ENCODE measurements at places on chromosomes 4 and X.

DNA sequence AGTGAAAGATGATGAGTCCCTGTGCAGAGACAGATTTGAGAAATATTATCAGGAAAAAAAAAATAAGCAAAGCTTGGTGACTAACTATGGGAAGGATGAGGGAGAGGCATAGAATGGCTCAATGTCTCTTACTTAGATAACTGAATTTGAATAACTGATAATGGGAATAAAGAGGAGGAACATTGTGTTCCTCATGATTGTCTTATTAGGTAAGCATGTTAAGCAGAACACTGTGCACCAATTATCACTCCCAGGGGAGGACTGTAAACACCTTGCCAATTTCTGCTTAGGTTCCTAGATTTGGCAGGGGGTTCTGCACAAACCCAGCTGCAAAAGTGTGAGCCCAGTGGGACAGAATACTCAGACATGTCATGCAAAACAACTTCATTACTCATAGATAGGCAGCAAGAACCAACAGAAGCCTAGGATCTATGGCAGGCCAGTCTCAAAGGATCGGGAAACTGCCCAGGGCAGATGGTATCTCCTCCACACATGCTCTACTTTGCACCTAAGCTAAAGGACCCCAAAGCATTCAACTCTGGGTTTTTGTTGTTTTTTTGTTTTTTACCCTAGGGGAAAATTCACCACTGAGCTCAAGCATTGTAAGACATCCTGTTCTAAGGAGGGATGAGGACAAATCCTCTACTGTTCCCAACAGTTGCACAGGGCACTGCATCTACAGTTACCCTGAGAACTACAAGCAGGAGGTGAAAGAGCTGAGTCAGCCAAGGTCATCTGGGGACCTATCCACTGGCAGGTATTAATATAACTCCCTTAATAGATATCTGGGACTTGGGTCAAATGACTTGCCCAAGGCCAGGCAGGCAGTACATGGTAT is 907.0 kb downstream of the RAPGEF2 start:
- DNase-seq = no peak

- no peak for DNase-seq
Observed at GRCh38 chr4:142112451-142112850, 476.1 kb downstream of the IL15 start.

DNA sequence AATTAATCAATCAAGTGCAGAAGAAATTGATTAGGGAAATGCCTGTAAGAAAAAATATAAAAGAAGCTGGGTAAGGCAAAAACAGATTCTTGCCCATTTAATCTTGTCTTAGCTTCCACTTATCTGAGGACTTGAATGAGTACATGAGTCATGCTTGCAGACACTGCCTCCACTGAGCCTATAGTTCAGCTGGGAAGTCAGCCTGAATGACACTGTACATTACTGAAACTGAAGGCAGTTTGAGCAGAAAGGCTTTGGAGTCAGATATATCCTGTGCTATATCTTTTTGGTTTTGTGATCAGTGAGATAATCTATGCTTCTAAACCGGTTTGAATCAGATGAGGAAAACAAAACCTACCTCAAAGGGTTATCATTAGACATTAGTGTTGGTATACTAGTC is 61.3 kb downstream of the NUDT11 start:
- no peak for DNase-seq

GRCh38 chr4:148162991-148163390 is 279.2 kb downstream of the NR3C2 start:
- DNase-seq = no peak

GRCh38 chr4:112853662-112854256 is 195.7 kb upstream of the ANK2 start:
- DNase-seq = no peak

DNA sequence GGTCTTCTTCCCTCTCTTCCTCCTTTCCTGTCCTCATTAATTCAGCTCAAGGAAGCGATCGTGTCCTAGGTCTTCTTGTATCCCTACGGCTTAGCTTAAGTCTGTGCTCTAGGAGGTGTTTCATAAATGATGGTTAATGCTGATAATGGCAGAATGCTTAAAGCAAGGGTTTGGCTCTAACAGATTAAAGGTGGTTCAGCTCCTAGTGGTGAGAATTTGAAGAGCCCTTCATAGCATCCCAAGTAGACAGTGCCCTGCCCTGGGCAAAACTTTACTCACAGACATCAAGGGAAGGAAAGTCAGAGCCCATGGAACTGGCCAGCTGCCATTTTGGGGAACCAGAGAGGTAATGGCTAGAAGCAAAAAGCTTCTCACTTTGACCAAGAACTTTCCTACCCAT is 47.0 kb upstream of the PGRMC1 start:
- no peak for DNase-seq

GRCh38 chr4:29046781-29047180 is 1673.4 kb upstream of the PCDH7 start:
- no peak for DNase-seq

GRCh38 chr4:76679691-76680090 is 218.3 kb downstream of the SOWAHB start:
- DNase-seq = no peak

DNA sequence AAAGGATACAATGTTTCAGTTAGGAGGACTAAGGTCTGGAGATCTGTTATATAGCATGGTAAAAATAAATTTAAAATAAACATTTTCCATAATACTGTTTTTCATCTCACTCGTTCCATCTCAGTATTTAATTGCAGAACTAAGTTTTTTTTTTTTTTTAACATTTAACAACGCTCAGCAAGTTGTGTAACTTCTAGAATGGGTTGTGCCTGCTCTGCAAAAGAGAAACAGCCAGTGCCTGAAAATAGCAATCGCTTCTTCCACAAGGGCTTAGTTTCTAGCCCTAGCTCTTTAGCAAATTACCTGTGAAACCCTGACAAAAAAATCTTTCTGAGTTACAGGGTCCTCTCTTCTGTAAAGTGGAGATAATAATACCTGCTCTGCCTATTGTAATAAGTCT is 41.9 kb downstream of the CNGA1 start:
- DNase-seq = no peak

- no peak for DNase-seq
Observed at GRCh38 chr4:83240379-83240875, 44.2 kb downstream of the COQ2 start.

DNA sequence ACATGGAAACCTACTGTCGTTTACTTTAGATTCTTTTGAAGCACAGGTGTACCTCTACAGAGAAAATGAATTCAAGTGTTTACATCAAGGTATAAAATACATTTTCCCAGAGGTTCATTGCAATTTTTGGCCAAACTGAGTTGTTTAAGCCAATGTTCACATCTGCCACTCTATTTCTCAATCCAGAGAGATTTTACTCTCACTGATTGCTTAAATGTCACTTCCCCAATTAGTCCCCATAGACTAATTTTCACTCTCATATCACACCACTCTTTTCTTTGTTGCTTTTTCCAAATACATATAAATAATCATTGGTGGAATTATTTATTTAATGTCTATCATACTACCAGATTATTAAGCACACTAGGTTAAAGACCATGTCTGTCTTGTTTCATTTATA is 271.8 kb downstream of the PPP3CA start:
- no peak for DNase-seq

DNA sequence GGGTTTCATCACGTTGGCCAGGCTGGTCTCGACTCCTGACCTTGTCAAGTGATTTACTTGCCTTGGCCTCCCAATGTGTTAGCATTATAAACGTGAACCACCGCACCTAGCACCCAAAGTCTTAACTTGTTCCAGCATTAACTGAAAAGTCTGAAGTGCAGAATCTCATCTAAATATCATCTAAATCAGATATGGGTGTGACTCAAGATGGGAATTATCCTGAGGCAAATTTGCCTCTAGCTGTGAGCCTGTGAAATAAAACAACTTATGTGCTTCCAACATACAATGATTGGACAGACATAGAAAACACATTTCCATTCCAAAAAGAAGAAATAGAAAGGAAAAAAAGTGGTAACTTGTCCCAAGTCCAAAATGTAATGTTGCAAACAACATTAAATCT is 641.1 kb upstream of the ATOH1 start:
- no peak for DNase-seq

- DNase-seq = no peak
Observed at GRCh38 chr4:53531585-53532224, 59.6 kb downstream of the LNX1 start.

DNA sequence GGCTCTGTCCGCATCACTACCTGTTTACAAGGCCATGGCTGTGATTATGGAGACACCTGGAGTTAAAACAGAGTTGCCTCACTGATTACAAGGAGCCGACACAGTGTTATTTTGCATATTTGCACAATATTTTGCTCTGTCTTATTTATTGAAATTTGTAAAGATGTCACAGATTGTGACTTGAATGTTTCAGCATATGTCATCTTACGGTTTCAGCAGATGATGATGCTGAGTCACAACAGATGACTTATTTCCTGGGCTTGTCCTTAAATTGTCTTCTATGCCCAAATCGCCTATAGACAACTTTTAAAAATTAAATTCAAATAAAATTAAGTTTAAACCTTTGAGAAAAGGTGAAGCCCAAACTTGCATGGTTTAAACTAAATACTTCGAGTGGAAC is 87.1 kb upstream of the INPP4B start:
- no peak for DNase-seq

- DNase-seq = no peak
Observed at GRCh38 chr4:163382178-163382869, 38.6 kb downstream of the NPY5R start.

- no peak for DNase-seq
Observed at GRCh38 chr4:172055046-172055445, 241.8 kb downstream of the GALNTL6 start.

GRCh38 chr4:36317721-36318120 is 36.3 kb downstream of the DTHD1 start:
- no peak for DNase-seq

All from AG20443 (cell line).